NCI-H2029 treated with DMSO at 0.1 percent for 48 hours (cell line): ENCODE measurements at places on chromosomes 16 and 17.

DNA sequence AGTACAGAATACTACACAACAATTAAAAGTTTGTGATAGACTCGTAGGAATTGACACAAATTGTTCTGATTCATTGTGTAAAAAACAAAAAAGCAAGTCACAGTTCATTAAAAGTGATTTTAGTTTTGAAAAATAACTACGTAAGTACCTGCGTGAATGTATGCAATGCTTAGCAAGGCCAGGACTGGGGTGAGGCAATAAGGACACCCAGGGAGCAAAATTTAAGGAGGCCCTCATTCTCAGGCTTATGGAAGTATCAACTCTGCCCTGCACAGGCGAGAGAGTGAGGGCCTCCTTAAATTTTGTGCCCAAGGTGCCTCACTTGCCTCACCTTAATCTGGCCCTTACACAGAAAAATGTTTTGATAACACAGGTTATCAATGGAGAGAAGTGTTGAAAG, 31.4 kb downstream of the NOG start:
- DNase-seq = no peak

GRCh38 chr17:68141050-68141449, 105.5 kb downstream of the KPNA2 start:
- DNase-seq = no peak

GRCh38 chr16:1825381-1825863, 1.2 kb downstream of the HAGH start:
- DNase-seq = no peak

DNA sequence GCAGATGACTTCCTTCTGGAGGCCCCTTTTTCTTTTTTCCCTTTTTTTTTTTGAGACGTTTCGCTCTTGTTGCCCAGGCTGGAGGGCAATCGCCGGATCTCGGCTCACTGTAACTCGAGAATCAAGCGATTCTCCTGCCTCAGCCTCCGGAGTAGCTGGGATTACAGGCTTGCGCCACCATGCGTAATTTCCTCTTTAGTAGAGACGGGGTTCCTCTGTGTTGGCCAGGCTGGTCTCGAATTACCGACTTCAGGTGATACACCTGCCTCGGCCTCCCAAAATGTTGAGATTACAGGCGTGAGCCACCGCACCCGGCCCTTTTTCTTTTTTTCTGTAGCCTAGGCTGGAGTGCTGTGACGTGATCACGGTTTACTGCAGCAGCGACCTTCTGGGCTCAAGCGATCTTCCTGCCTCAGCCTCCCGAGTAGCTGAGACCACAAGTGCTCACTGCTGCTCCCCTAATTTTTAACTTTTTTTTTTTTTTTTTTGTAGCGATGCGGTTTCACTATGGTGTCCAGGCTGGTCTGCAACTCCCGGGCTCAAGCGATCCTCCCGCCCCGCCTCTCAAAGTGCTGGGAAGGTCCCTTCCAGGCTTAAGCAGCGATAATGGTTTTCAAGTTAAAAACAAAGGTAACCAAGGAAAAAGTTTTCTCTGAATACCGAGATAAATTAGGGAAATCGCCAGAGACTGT, 956 bp upstream of the IST1 start:
- no peak for DNase-seq

DNA sequence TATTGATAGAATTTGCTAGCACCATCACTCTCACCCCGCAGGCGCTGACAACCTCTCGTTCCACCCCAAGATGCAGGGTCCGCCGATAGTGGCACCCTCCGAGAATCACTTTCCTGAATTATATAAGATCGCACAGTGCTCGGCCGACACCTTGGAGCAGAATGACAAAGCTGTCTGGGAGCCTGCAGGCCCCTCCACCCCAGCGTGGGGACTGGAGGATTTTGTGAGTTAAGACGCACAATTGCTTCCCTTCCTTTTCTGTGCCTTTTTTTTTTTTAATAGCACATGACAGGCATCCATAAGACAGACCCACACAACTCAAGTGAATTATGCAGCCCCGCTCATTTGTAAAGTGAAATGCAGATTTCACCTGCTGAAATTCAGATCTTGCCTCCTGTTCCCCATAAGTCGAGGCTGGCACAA, 155.3 kb downstream of the C16orf78 start:
- DNase-seq = no peak

DNA sequence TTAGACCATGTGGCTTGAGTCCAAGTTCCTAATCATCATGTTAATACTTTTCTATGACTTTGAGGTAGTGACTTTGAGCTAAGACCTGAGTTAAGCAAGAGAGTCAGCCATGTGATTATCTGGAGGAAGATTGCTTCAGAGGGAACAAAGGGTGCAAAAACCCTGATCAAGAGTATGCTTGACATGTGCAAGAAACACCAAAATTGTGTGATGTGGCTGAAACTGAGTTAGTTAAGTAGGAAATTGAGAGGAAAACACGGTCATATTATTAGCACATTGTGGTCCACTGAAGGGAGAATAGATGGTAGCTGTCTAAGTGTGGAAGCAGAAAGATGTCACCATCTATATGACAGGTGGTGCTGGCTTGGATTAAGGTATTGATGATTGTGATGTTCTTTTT, 130.4 kb upstream of the MON1B start:
- no peak for DNase-seq

DNA sequence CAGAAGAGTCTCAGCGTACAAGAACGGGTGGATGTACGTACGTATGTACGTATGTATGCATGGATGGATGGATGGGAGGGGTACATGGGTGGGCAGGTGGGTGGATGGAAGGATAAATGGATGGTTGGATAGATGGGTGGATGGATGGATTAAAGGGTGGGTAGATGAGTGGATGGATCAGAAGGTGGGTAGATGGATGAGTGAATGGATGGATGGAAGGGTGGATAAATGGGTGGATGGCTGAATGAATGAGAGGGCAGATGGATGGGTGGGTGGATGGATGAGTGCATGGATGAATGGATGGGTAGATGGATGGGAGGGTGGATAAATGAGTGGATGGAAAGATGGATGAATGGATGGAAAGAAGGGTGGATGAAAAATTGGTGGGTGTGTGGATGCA, 45.6 kb downstream of the ENGASE start:
- DNase-seq = no peak

DNA sequence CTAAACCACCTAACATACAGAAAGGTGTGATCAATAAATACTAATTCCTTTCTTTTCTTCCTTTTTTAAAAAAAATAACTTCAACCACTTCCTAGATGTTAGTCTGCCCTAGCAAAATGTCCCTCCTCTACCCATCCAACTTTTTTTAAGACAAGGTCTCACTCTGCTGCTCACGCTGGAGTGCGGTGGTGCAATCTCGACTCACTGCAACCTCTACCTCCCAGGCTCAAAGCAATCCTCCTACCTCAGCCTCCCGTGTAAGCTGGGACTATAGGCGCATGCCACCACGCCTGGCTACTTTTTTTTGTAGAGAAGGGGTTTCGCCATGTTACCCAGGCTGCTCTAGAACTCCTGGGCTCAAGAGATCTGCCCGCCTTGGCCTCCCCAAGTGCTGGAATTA, 33.1 kb downstream of the KANSL1 start:
- no peak for DNase-seq

- no peak for DNase-seq
These were observed 771.0 kb downstream of the KCNJ18 start for GRCh38 chr17:22463110-22463850.
